T follicular helper cell (primary cell): ENCODE measurements at places on chromosomes 6 and 20.

DNA sequence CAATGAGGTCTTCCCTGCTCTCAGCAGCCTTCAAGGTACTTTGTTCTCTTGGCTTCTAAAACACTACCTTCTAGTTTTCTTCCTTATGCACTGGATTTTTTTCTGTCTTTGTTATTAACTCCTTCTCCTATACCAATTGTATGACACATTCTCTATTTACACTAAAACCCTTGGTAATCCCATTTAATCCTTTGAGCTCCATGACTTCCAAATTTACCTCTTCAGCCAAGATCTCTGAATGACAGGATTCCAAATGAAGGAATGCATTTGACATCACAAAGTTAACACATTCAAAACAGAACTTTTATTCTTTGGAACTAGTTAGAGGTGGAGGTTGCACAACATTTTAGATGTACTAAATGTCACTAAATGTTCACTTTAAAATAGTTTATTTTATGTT is 86.6 kb upstream of the SAMD5 start:
- no peak for DNase-seq

GRCh38 chr6:106522562-106523250 is 106.6 kb downstream of the RTN4IP1 start:
- DNase-seq = no peak

DNA sequence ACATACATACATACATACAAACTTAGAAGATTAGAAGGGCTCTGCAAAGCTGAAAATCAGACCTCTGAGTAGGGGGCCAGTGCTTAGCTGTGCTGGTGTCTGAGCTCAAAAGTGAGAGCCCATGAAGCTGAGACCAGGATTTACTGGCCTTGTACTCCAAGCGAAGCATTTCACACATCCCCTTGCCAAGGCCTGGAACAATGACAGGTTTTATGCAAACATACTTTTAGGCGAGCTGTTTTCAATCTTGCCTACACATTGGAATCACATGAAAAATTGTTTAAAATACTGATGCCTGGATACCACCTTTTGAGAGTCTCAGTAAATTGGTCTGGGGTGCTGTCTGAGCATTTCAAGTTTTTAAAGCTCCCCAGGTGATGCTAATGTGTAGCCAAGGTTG is 80.9 kb upstream of the SRSF6 start:
- no peak for DNase-seq

DNA sequence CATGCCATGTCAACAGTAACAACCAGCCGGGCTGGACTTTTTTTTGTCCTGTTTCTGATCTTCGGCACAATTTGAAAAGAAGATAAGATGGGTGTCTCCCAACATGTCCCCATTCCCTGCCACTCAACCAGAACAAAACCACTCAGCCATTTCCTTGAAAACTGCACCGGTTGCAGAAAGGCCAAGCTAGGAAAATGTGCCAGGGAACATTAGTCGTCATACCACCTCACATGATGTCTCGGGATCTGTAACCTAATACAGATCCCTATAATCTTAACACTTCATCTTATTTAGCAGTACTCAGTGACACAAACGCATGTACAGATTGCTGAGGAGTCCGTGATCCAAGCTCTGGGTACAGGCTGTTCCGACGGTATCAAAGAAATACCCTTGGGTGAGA is 46.5 kb downstream of the ALDH8A1 start:
- no peak for DNase-seq

DNA sequence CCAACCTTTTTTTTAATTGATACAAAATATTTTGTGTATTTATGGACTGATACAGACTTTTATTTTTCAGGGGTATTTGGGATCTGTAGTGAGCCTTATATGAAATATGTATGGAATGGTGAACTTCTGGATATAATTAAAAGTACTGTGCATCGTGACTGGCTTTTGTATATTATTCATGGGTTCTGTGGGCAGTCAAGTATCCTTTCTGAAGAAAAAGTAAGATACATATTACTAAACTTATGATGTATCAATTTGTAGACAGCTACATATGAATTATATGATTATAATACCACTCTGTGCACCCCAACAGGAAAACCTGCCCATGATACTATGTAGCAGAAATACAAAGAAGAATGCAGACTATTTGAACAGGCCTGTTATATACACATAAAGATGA is 47.2 kb downstream of the FIG4 start:
- no peak for DNase-seq

DNA sequence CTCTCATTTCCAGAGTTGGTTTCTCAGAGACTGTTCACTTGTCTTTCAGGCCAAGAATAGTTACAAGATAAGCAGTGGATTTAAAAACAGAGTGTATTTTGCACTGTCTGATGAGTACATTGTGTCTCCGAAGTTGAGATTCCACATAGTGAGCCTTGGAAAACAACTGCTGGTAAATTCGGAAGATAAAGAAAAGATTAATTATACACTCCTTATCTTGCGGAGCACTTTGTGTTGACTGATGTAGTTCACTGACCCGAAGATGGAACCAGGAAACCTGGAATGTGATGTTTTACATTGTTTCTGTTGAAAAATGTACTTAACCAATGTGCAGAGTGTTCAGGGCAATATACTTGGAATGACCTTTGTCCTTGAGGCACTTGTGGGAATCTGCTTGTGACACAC is 51.0 kb downstream of the ANKS1A start:
- DNase-seq = no peak
